ENCODE measurements at places on chromosomes 11 and 22. TPM values are rescaled to one million over a fixed set of nuclear protein-coding genes. Genes with fewer than 3 reads are reported as not detected.

Gene INCENP
- total RNA-seq: 140 TPM

Gene TRIM48
- total RNA-seq: not detected

Gene OTOG
- total RNA-seq: not detected

Gene AQP11
- 0.14 TPM for total RNA-seq

Gene CDC42EP1
- total RNA-seq: 0.83 TPM

Gene GLYATL1
- total RNA-seq: 0.50 TPM

Gene LIF
- total RNA-seq: 77.3 TPM

Gene EFCAB6
- 0.56 TPM for total RNA-seq

Gene IRAG1
- not detected for total RNA-seq

GRCh38 chr11:83827940-83828554 is 541.9 kb upstream of the CCDC90B start:
- no peak for DNase-seq

DNA sequence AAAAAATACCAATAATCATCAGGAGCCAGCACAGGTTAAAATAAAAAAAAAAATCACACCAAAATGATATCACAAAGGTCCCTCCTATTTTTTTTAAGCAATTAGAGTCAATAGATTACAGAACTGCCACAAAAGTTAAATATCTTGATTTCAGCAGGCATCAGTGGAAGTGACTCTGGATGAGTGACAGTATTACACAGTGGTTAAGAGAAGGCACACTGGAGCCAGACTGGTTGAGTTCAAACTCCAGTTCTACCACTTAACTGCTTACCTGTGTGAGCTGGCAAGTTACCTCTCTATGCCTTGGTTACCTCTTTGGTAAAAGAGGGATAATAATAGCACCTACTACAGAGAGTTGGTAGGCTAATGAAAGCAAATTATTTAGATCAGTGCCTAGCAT is 148.5 kb downstream of the ATG16L2 start:
- no peak for DNase-seq

GRCh38 chr22:19064354-19065054 is 57.7 kb downstream of the DGCR2 start:
- no peak for DNase-seq

GRCh38 chr11:11894486-11894885 is 52.7 kb downstream of the USP47 start:
- no peak for DNase-seq

- DNase-seq: no peak
These were observed 335.1 kb upstream of the C11orf87 start for GRCh38 chr11:109086931-109087330.

- DNase-seq: no peak
These were observed 32.0 kb downstream of the CD82 start for GRCh38 chr11:44597358-44598012.

DNA sequence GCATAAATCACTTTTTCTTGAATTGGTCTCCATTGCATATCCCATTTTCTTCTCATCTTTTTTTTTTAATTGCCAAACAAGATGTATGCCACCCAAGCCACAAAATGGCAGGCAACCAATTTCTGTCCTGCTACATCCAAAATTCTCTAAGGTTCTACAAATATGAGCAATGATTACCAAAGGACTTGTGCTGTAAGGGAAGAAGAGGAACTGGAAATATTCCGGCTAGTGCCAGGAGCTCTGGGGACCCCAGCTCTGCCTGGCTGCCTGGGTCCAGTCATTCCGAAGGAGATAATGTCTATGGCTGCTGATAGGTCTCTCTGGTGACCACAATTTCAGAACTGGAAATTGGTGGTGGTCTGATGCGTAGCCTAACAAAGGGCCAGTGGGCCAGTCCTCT is 17.1 kb upstream of the SNX32 start:
- DNase-seq: no peak

DNA sequence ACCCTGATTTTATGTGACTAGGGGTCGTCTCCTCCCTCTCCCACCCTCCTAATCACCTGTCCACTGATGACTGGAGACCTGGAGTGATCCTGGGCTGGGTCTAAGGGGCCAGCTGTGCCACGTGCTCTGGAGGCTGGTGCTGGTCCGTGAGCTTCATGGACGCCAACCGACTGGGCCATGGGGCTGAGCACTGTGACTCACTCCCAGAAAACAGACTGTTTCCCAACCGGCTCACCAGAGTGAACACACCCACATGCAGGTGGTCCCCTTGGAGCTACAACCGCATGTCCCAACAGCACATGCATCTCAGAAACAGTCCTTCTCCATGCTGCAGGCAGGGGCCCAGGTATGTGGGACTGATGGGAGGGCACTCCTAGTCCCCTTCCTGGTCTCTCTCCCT is 14.0 kb upstream of the LMO1 start:
- no peak for DNase-seq

GRCh38 chr11:91786097-91786496 is 438.5 kb upstream of the FAT3 start:
- no peak for DNase-seq

DNA sequence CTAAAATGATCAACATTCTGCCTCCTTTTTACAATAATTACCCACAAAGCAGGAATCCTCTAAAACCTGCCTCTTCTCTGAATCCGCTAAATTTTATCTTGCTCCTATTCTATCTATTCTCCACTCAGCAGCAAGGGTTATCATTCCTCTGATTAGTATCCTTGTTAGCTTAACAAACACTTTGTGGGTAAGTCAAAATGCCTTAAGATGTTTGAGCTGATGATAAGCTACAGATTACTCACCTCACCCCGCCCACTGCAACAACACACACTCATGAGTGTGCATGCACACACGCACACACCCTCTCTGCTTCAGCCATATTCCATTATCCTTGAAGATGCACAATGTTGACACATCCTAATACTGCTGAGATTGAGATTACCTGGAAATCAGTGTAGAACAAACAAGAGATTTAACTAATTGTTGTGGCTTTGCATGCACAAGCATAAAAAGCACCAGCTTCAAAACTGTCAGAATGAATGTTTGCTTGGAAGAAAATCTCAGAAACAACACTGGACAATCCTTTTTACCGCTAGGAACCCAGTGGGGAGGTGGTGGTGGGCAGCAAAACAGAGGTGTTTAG is 130.9 kb downstream of the BBOX1 start:
- no peak for DNase-seq

GRCh38 chr11:48008951-48009270 is 28.6 kb downstream of the PTPRJ start:
- DNase-seq: peak; percentile 87

DNA sequence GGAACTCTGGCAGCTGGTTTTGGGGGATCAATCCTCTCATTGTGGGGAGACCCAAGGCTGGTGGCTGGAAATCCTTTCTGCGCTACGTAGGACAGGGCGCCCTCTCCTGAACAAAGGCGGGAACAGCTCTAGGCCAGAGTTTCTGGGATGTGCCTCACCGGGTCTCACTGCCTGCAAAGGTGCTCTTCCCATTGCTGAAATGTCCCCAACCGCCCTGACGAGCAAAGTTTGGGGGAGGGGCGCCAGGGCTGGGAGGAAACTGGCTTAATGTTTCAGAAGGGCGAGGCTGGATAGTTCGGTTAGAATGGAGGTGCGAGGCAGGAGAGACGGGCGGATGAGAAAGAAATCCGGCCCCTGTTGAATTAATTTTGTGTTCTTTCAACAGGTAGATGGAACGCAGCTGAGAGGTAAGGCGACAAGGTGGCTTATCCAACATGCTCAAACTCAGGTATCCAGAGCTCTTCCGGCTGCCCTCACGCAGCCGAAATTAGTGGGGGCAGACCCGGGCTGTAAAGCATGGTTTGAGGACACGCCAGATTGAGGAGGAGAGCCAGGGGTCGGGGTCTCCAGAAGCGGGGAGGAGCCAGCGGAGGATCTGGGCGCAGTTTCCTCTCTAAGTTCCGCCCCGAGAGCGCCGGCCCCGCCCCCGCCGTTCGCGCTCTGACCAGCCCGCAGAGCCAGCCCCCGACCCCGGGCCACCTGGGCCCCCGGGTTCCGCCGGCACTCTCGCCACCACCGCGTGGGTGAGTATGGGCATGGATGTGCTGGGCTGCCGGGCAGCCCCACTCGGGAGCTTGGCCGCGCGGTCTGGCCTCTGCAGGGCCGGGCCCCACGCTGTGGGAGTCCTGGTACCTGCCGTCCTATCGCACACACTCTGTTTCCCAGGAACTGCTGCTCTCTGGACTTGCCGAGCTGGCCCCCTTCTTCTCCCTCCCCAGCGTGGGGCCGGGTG is at the start of gene PGAP2:
Gene PGAP2 (plus strand): TSS at position 652 of the 952 bp plus-strand sequence. CDS start 2,700 bp downstream, outside the sequence.
- DNase-seq: peak; percentile 77

DNA sequence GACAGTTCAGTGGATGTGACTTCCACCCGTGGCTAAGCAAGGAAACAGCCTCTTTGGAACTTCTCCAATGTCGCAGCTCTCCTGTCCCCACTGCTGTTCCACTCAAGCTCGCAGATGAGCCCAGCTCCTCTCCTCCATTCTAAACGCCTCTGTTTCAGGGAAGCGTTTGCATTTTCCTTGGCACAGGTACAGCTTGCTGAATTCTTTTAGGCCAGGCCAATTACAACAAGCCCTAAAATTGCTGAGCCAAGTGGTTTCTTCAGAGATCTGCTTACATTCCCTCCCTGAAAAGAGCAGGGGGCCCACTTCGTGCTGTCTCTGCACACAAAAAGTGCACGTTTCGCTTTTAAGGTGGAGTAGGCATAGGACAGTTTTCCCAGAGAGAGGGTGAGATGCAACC is 91.5 kb upstream of the BLID start:
- DNase-seq: no peak

DNA sequence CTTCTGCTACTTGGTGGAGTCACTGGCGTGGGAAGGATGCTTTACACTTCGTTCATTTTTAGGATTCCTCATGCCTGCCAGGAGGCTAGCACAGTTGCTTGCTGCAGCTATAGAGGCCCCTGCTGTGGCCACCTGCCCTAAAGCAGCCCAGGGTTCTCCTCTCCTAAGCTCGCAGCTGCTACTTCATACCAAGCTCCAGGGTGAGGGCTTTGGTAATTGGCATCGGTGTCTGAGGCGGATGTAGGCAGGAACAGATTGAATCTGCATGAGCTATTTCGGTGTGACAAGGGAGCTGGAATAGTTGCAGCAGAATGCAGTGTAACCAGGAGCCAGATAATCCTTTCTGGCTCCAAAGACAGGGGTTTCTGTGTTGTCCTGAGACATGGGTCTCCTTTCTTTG is 133.1 kb downstream of the MICAL2 start:
- no peak for DNase-seq

Measured in activated CD4-positive, alpha-beta T cell treated with anti-CD3 and anti-CD28 coated beads for 36 hours (primary cell).